Fibroblast of lung (primary cell): ENCODE measurements at places on chromosomes 11 and 22. TPM values are rescaled to one million over a fixed set of nuclear protein-coding genes. Genes with fewer than 3 reads are reported as not detected.

DNA sequence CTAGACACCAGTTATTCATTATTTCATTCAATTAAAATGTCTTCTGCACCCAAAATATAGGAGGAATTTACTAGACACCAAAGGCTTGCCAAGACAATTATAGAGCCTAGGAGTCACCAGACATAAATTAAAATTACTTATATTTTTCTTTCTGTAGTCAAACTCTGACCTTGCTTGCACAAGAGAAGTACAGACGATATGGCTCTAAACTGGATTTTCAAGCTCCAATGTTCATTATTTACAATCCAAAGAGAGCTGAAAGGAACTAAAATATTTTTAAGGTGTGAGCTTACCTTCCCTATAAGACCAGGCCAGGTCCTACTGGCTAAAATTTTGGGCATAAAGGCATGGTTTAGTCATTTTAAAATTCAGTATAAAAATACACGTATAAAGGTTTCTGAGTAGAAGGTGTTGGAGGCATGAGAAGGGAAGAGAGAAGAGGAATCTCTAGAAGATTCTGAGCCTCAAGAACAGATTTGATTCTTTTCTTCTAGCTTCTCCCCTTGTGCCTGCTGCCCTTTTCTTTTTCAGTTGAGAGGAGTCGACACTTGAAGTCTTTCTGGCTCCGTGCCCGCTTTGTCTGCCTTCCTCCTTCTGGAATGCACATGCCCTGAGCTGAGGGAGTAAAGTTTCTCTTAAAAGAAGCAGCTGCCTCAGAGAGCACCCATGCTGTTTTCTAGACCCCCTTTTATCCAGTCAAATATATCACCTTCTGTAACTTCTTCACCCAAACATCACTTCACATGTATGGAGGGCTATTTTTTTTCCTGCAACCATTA is 13.5 kb downstream of the C11orf97 start:
- H3K4me1 ChIP-seq, result no peaks in the 10 kb centered on the region
- H3K27ac ChIP-seq, result no peak overlapping the region
- H3K4me3 ChIP-seq, result no peak overlapping the region
- no peaks in the 10 kb centered on the region for H3K36me3 ChIP-seq
- no peaks in the 10 kb centered on the region for H3K27me3 ChIP-seq
- peak; percentile 79 for DNase-seq

GRCh38 chr11:61529537-61530225 is 21.1 kb downstream of the LRRC10B start:
- peaks cover 11% of the 10 kb centered on the region for H3K27me3 ChIP-seq
- DNase-seq, result peak; percentile 65
- no peaks in the 10 kb centered on the region for H3K4me1 ChIP-seq
- no peak overlapping the region for H3K27ac ChIP-seq

Gene DDI1
- not detected in 2 replicates for total RNA-seq

GRCh38 chr11:120205596-120206161 is 5.2 kb upstream of the OAF start:
- H3K36me3 ChIP-seq, result no peaks in the 10 kb centered on the region
- no peak overlapping the region for H3K27ac ChIP-seq
- H3K4me3 ChIP-seq, result no peak overlapping the region
- H3K27me3 ChIP-seq, result peaks cover 2% of the 10 kb centered on the region
- peak; percentile 81 for DNase-seq

DNA sequence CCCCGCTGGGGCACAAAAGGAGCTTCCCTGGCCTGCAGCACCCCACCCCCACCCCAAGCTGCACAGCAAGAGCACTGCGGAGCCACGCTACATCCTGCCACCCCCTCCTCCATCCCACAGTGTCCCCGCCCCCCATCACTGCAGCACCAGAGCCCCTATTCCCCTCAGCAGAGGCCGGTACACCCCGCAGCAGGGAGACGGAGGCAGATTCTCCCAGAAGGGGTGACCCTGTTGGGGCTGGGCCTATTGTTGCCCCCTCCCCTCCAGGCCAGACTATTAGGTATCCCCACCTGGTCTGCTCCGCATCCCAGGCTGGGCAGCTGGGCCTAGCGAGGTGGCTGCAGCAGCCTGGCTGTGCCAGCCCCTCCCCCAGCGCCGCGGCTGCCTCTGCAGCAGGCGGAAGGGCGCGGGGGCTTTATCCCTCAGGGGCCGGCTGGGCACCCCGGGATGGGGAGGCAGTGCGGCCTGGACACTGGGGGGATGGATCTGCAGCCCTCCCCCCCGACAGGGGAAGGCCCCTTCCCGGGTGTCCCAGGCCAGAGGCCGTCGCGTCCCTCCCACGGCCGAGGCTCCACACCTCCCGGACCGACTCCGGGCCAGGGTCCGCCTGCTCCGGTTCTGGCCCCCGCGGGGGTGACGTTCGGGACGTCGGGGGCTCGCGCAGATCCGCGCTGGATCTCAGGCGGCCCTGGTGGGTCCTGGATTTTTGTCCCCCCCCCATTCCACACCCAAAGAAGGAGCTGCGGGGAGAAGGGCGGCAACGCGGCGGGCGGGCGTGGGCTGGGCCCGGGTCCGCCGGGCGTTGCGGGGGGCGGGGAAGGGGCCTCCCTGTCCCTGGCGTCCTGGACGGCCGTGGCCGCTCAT is 943 bp downstream of the DUSP8 start:
- H3K4me1 ChIP-seq, result no peaks in the 10 kb centered on the region
- peak overlapping the region; percentile 14 for H3K4me3 ChIP-seq
- no peak overlapping the region for H3K27ac ChIP-seq

GRCh38 chr11:24511511-24511910 is 14.7 kb downstream of the LUZP2 start:
- H3K4me3 ChIP-seq, result no peak overlapping the region
- peak; percentile 17 for DNase-seq
- no peak overlapping the region for H3K27ac ChIP-seq
- H3K36me3 ChIP-seq, result no peaks in the 10 kb centered on the region
- no peaks in the 10 kb centered on the region for H3K27me3 ChIP-seq
- no peaks in the 10 kb centered on the region for H3K4me1 ChIP-seq

DNA sequence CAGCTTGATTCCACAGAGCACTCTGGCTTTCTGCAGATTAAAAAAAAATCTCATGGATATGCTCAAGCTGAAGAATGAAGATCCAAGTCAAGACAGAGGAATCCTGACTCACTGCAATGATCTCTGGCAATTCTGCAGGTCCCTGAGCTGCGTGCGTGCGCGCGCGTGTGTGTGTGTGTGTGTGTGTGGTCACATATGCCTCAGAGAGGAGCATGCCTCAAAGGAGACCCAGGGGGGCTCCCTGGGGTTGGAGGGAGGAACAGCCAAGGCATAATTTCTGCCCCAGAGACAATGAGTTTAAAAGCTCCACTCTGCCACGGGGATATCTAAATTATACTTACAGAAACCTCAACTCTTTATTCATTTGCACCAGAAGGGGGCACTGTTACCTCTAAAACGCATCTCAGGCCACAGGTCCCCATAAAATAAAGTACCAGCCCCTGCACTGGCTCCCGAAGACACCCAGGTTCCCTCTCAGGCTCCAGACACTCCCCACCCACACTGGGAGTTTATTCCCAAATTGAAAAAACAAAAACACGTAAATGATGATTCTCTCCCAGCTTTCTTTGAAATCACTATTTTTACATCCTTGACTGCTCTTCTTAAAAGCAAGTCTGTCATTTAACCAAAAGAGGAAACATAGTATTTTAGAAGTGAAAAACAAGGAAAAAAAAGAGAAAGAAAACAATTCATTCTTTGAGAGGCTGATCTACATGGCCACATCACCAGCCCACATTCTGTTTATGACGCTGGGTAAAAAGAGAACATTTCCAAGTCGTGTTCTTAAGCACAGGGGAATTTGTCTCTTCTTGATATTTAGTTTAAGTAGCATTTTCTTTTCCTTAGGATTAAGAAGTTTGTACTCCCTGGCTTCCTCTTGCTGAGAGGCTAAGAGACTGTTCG is 401.0 kb downstream of the LARGE1 start:
- peak; percentile 58 for DNase-seq
- no peaks in the 10 kb centered on the region for H3K36me3 ChIP-seq
- no peaks in the 10 kb centered on the region for H3K4me1 ChIP-seq
- H3K4me3 ChIP-seq, result no peak overlapping the region
- no peaks in the 10 kb centered on the region for H3K27me3 ChIP-seq

DNA sequence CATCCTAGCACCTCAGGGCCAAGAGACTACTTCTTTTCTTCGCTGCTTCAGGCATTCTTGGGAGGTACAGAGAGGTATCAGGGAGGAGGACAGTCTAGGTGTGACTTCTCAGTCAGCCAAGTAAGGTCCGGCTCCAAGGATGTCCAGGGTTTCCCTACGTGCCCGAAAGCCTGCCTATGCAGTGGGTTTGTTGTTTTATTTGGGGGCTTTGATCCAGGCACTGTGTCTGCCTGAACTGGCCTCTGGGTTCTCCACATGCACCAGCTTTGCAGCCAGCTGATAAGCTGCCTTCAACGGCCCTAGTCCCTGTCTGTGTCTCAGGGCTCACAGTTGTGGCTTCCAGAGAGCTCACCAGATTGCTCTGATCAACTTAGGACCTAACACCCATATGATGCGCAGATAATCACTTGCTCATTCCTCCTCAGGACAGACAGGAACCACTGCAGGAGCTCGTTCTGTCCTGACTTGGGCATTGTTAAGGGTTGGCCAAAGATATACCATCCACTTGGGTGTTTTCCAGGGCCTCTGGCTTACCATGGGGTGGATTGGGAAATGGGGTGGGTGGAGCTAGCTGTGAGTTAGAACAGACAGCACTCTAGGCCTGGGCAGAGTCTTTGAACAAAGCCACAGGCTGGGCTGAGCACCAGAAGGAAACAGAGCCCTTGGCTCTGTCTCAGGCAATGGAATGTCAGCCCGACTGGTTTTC is 45.5 kb upstream of the CRYBB3 start:
- H3K4me1 ChIP-seq, result no peaks in the 10 kb centered on the region
- peak; percentile 57 for DNase-seq
- no peak overlapping the region for H3K4me3 ChIP-seq
- H3K27me3 ChIP-seq, result no peaks in the 10 kb centered on the region

Gene RIBC2
- total RNA-seq, result under 0.01 TPM in 1 of 2 replicates, not detected in the other

DNA sequence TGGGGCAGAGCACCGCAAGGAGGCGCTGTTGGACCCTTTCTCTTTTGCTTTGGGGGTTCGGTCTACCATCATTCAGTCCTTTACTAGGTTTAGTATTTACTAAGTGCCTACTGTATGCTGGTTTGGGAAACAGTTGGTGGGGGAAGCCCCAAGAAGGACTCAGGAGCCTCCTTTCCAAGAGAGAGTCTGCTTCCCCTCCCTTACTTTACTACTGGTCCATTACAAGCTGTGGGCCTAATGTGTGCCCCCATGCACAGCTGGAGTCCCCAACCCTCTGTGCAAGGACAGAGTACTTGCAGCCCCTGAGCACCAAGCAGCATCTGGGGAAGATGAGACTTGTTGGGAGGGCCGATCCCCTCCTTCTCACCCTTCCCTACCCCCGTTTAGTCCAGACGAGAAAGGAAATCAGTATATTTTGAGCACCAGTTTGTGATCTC is 876 bp upstream of the UBE2L6 start:
- peak overlapping the region; percentile 89 for H3K4me3 ChIP-seq
- no peaks in the 10 kb centered on the region for H3K36me3 ChIP-seq
- no peaks in the 10 kb centered on the region for H3K27me3 ChIP-seq
- H3K27ac ChIP-seq, result peak overlapping the region; percentile 52
- DNase-seq, result peak; percentile 51

DNA sequence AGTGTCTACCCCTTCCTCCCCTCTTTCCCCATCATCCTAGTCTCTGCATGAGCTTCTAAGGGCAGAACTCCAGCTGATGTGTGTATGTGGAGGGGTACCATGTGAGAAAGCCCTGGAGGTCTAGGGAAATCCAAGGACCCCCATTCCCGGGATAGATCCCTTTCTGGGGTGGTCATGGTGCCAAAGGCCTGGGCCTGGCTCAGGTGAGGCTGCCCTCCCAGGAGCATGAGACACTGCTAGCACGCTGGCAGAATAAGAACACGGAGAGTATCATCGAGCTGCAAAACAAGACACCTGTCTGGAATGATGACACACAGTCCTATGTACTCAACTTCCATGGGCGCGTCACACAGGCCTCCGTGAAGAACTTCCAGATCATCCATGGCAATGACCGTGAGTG is 19.6 kb downstream of the TUB start:
- peaks cover 1% of the 10 kb centered on the region for H3K36me3 ChIP-seq
- H3K4me3 ChIP-seq, result no peak overlapping the region
- H3K27me3 ChIP-seq, result no peaks in the 10 kb centered on the region
- no peak for DNase-seq
- H3K27ac ChIP-seq, result no peak overlapping the region
- peaks cover 6% of the 10 kb centered on the region for H3K4me1 ChIP-seq

DNA sequence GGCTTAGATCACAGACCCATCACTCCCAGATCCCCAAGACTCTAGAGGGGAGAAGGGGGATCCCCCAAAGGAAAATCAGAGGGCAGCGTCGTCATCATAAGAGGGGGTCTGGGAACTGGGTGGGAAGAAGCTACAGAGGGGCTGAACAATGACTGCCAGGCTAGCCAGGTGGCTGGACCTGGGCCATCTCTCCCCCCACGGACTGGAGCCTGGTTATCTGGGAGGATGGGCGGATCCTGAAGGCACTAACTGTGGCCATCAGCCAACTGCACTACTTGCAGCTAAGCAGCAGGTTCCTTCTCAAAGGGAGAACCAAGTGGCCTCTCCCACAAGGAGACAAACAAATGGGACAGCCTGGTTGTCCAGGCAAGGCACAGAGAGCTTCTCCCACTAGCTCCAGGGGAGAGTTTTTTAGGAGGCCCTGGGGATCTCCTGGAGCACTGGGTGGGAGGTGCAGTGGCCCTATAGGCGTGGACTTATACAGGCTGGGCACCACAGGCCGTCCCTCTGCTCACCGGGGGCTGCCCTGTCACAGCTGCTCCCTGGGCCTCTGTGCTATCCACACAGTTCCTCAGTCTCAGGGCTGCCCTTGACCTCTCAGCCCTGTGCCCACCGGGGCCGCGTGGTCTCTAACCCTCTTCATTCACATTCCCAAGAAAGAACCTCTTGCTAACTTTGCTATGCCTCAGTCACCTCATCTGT is 15.4 kb downstream of the P2RY6 start:
- no peaks in the 10 kb centered on the region for H3K36me3 ChIP-seq
- H3K4me3 ChIP-seq, result no peak overlapping the region
- H3K27ac ChIP-seq, result no peak overlapping the region
- H3K27me3 ChIP-seq, result no peaks in the 10 kb centered on the region
- H3K4me1 ChIP-seq, result peaks cover 7% of the 10 kb centered on the region
- no peak for DNase-seq

Gene TSPAN32
- 0.17 and 0.26 TPM in 2 replicates for total RNA-seq

GRCh38 chr11:2923446-2924375 is 5.5 kb downstream of the PHLDA2 start:
- H3K4me1 ChIP-seq, result peaks cover 2% of the 10 kb centered on the region
- H3K27ac ChIP-seq, result no peak overlapping the region
- no peaks in the 10 kb centered on the region for H3K36me3 ChIP-seq
- DNase-seq, result no peak
- no peaks in the 10 kb centered on the region for H3K27me3 ChIP-seq

Gene OR51B2
- total RNA-seq, result not detected in 2 replicates

Gene SYTL2
- 39.8 and 165 TPM in 2 replicates for total RNA-seq

Gene FAM180B
- not detected in 2 replicates for total RNA-seq

Gene INSC
- 0.77 and 8.3 TPM in 2 replicates for total RNA-seq

DNA sequence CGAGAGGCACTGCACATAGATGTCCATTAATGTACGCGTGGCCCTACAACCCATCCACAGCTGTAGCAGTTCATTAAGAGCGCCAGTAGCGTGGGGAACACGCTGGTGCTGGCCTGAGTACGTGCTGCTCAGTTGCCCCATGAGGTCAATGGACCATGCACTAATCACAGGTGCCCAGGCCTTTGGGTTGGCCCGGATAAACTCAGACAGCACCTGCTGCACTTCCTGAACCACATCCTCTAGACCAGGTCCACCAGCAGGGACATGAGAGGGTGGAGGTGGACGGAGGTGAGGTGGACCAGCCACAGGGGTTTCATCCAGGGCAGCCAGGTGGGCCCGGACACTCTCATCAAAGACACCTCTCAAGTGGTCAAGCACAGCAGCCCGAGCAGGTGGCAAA is 3.1 kb upstream of the GANAB start:
- no peak overlapping the region for H3K27ac ChIP-seq
- DNase-seq, result no peak
- H3K4me3 ChIP-seq, result no peak overlapping the region

Gene SCN3B
- under 0.01 TPM in 2 replicates for total RNA-seq
